EL (cell line): ENCODE measurements at places on chromosomes 16 and 17.

DNA sequence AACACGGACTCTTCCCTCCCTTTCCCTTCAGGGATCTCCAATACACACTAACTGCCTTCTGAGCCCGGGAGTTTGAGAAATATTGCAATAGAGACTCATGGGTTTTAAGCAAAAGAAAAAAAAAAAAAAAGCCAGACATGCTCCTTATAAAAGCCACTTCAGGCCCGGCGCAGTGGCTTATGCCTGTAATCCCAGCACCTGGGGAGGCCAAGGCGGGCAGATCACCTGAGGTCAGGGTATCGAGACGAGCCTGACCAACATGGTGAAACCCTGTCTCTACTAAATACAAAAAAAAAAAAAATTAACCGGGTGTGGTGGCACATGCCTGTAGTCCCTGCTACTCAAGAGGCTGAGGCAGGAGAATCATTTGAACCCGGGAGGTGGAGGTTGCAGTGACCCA is 2.4 kb upstream of the HEXD start:
- DNase-seq, result no peak

GRCh38 chr16:26993511-26993910 is 73.2 kb upstream of the C16orf82 start:
- DNase-seq, result peak; percentile 31

GRCh38 chr17:41464682-41465081 is 2.5 kb downstream of the KRT32 start:
- DNase-seq, result peak; percentile 98

- no peak for DNase-seq
Measured at GRCh38 chr16:21184834-21185233, 26.4 kb downstream of the LDAF1 start.

DNA sequence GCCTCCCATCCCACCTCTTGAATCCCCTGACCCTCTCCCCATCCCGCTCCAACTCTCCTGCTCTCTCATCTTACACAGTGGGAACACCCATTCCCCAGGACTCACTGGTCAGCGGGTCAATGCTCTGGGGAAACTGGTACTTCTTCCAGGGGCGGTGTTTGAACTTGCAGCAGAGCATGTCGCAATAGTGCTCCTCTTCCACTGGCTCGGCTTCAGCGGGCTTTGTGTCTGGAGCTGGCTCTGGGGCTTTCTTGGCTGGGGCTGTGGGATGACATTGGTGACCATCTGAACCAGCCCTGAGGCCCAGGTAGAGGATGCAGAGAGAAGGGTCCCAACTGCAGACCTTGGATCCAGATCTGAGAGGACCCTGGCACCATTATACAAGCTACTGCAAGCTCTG is 51.9 kb downstream of the CNGB1 start:
- DNase-seq, result no peak

DNA sequence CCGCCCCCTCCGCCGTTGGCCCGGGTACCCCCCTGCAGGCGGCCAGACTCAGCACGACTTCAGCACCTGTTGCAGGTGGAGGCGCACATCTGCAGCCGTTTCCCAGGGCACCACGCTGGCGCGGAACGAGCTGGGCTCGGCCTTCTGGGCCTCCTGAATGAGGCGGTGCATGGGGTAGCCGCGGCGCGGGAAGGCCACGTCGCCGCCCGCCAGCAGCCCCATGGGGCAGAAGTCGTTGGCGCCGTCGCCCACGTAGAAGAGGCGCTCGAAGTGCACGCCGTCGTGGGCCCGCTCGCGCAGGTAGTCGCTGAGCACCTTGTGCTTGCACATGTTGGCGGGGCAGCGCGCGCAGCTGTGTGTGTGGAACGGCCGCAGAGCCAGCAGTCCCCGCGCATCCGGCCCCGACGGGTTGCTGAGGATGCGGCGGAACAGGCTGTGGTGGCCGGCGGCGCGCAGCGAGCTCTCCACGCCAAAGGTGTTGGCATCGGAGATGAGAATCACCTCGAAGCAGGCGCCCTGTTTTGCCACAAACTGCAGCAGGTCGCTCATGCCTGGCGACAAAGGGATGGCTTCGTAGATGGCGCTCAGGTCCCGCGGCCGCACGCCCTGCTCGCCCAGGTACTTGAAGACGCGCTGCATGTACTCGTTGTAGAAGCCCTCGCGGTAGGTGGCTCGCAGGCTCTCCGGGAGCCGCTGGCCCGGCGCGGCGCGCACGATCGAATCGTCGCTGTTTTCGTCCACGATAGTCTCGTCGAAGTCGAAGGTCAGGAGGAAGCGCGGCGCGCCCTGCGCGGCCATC is 6.2 kb downstream of the PHOSPHO1 start:
- DNase-seq, result no peak

DNA sequence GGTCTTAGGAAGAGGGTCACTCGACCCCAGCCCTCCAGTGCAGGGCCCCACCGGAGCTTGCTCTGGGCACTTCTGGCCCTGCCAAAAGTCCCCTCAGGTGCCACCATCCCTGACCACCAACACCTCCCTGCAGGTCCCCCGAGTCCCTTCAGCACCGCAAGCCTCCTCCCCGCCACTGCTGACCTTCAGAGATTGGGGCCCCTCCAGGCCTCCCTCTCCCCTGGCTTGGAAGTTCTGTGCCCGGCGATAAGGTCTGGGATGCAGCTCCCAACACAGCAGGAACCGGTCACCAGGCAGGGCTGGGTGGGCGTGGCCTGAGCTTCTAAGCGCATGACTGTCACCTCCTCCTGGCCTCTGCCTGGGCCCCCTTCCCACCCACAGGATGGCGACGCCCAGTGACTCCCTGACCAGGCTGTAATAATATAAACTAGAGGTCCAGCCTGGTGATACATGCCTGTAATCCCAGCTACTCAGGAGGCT is 11.2 kb downstream of the PIEZO1 start:
- DNase-seq, result peak; percentile 92
